ENCODE measurements at places on chromosomes 2 and 18. TPM values are rescaled to one million over a fixed set of nuclear protein-coding genes. Genes with fewer than 3 reads are reported as not detected.

The MAIP1 gene
- total RNA-seq = 15.5 TPM

The COLEC12 gene
- total RNA-seq = 40.1 TPM

The SPDYA gene
- total RNA-seq = 1.6 TPM

The CYRIA gene
- total RNA-seq = 11.5 TPM

The C2orf80 gene
- not detected for total RNA-seq

The REEP1 gene
- 22.9 TPM for total RNA-seq

The LIPG gene
- 12.4 TPM for total RNA-seq

The NLRC4 gene
- total RNA-seq = 1.6 TPM

The ESCO1 gene
- 22.1 TPM for total RNA-seq

The GCG gene
- not detected for total RNA-seq

The CXCR1 gene
- 1.8 TPM for total RNA-seq

The HNMT gene
- total RNA-seq = 45.3 TPM

The NMS gene
- total RNA-seq = not detected

DNA sequence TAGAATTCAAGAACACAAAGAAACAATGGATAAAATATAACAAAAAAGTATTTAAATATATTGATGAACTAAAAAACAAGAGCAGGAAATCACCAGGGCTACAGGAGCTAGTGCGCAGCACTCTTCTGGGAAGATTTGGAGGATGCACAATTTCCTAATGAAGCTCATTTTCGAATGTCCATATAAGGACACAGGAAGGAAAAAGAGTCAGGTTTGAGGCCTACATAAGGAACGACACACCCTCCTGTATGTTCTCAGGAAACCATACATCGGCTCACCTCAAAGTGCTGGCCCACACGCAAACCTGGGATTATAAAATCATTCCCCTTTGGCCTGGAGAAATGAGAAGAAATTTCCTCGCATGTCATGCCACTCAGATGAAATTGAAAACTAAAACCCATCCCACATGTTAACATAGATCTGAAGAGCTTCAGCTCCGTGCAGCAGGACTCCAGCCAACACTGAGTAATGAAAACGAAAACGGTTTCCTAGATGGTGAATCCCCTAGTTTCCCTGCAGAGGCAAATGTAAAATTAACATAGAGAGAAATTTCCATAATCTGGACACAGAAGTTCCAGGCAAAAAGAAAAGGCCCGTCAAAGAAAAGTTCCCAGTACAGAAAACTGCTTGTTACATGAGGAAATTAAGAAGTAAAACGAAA lies 825.8 kb downstream of the SOCS6 start:
- no peak for ATAC-seq

DNA sequence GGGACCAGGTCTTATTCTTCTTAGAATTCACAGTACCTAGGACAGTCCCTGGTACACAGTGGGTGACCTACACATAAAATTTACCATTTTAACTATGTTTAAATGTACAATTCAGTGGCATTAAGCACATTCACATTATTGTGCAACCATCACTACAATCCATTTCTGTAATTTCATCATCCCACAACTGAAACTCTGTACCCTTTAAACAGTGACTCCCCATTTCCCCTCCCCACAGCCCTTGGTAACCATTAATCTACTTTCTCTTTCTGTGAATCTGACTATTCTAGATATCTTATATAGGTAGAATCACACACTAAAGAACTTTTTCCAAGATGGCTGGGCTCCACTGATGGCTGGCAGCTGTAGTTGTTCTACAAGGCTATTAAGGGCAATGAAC lies 41.6 kb downstream of the GFPT1 start:
- ATAC-seq = no peak

- ATAC-seq = no peak
Observed at GRCh38 chr2:30255466-30256408, 24.4 kb downstream of the LBH start.

DNA sequence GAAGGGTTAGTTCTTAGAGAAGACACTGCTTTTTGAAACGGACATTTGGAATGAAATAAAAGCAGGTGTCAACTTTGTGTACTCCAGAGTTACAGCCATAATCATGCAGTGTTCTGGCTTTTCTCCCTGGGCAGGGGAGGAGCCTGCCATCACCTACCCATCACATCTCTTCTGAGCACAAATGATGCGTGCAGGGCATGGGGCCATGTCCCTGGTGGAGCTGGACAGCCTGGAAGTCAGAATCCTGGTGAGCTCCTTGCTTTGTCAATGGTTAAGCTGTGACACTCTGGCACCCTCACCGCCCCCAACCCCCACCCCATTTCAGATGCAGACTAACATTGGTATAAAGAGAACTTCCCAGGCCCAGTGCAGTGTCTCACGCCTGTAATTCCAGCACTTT lies 53.1 kb downstream of the PDCL3 start:
- ATAC-seq = no peak

DNA sequence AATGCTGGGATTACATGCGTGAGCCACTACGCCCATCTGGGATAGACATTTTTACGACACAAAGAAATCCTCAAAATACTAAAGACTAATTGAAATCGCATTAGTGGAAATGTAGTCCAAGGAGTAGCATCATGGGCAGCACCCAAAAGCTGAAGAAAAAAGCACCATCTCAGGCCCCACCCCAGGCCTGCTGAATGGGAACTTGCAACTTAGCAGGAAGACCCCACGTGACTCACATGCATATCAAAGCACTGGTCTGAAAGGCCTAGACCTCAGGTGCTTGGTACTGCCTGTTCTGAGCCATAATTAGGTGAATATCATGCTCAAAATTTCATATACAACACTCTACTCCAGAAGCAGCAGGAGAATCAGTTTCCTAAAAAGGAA lies 28.9 kb downstream of the SPRED2 start:
- no peak for ATAC-seq

DNA sequence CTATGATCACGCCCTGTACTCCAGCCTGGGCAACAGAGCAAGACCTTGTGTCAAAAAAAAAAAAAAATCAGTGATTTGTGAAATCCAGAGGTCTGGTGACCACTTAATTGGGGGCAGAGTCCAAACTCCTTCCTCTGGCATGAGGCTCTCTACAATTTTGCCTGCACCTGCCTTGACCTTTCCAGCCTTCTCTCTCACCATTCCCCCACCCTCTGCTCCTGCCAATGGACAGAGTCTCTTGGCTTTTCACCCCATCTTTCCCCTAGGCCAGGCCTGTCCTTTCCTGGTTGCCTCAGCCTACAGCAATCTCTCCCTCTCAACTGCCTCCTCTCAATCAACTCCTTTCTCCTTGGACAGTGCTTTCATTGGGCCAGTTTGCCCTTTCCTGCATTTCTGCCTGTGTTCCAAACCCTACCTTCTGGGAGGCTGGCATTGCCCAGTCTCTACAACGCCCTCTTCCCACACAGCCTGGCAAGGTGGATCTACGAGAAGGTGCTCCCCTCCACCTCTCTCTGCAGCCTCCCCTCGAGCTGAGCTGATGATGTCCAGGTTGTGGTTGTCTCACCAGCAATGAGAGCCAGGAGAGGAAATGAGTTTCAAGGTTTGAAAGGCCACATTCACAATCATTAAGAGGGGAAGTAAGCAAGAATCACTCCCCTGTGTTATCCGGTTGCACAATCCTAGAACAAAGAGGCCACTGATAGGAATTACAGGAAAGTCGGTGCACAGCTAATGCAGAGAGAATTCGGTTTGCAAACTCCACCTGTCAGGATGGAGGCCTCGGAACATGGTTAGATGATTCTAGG lies 39.5 kb upstream of the NPAS2 start:
- ATAC-seq = peak; percentile 73

- peak; percentile 20 for ATAC-seq
Observed at GRCh38 chr2:24085200-24085489, 511 bp upstream of the TP53I3 start.

DNA sequence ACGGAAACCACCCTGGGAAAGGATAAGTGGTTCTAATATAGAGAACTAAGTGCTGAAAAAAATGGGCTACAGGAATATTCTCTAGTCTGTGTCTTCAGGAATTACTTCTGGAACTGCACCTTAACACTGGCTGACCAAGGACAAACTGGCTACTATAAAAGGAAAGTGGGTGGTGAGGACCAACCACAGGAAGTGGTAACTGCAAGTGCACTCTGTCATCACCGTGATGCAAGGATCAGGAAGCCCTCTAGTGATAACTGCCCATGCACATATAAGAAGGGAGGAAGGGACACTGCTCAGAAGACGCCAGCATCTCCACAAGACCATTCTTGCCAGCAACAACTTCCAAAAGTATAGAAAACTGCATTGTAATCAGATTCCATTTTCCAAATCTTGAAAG lies 424.4 kb upstream of the RGPD4 start:
- ATAC-seq = no peak

GRCh38 chr2:119827866-119828507 lies 68.3 kb downstream of the PTPN4 start:
- ATAC-seq = no peak

- ATAC-seq = peak; percentile 25
Observed at GRCh38 chr2:153819074-153819473, 52.6 kb upstream of the GALNT13 start.

DNA sequence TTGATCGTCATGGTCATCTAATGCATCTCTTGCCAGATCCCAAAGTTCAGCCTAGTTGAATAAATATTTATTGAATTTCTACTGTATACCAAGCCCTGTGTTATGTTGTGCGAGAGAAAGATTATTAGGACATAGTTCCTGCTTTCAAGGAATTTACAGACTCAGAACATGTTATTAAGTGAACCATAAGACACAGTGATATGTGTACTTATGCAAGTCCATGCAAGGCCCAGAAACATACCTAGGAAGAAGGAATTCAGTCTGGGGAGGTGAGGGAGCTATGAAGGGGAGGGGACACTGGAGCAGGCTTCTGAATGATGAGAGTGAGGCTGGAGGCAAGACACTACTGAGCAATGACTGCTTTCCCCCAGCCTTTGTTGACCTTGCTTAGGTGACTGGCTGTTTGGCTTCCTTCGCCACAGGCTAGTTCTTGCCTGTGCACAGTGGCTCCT lies 81.4 kb downstream of the ACAA2 start:
- no peak for ATAC-seq

- no peak for ATAC-seq
Observed at GRCh38 chr2:144678736-144679135, 158.8 kb upstream of the ZEB2 start.

- ATAC-seq = no peak
Observed at GRCh38 chr2:102932501-102932900, 170.7 kb downstream of the TMEM182 start.

DNA sequence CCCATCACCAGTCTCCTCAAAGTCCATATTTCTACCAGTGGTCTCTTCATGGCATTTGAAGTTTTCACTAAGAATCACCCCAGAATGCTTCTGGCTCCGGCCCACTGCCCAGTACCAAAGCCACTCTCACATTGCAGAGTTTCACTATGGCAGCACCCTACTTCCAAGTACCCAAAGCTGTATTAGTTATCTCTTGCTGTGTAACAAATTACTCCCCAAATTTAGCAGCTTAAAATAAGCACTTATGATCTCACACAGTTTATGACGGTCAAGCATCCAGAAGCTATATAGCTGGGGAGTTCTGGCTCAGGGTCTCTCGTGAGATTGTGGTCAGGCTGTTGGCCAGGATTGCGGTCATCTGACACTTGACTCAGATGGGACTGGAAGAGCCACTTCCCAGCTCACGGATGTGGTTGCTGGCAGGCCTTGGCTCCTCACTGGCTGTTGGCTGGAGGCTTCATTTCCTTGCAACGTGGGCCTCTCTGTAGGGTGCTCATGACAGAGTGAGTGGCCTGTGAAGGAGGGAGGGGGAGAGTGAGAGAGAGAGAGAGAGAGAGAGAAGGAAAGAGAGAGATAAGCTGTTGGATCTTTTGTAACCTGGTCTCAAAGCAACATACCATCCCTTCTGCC lies 189.5 kb downstream of the CTIF start:
- ATAC-seq = no peak

- no peak for ATAC-seq
Observed at GRCh38 chr2:176650104-176650837, 381.0 kb downstream of the MTX2 start.

DNA sequence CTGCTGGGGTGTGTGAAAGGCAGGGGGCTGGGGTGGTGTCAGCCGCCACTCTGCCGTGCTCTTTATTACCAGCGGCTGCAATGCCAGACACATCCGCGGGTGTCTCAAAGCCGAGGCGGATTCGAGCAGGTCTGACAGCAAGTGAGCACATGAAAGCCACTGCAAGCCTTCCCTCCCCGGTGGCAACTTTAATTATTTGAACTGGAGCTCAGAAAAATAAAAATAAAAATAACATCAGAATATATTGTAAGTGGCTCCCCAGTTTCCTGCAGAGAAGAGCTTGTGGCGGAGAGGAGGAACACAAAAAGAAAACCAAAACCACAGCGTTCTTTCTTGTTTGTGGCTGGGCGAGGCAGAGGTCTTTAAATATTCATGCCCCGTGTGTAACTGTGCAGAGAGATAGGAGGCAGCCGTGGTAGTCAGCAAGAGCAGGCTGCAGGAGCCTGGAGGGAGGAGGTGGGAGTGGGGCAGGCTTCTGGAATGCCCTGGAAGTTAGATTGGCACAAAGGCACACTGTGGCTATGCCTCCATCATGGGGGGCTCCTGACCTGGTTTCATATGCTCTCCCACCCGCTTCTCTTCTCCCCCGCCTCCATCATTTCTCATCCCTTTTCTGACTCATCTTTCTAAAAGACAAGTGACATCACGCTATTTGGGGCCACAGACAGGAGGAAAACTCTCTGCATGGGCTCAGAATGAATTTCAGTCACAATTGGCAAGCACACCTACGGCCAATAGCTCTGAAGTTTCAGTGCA lies 199.8 kb downstream of the CLIP4 start:
- no peak for ATAC-seq

DNA sequence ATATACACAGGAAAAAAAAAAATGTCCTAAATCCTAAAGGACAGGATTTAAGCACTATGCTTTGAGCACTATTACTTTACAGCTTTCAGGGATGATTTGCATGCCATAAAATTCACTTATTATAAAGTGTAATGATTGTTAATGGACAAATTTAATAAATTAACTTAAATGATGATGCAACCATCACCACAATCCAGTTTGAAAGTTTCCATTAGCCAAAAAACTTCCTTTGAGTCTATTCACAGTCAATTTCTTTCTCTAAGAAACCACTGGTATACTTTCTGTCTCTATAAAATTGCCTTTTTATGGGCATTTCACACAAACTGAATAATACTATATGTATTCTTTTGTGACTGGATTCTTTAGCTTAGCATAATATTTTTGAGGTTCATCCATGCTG lies 111.1 kb upstream of the RIOK3 start:
- ATAC-seq = no peak

DNA sequence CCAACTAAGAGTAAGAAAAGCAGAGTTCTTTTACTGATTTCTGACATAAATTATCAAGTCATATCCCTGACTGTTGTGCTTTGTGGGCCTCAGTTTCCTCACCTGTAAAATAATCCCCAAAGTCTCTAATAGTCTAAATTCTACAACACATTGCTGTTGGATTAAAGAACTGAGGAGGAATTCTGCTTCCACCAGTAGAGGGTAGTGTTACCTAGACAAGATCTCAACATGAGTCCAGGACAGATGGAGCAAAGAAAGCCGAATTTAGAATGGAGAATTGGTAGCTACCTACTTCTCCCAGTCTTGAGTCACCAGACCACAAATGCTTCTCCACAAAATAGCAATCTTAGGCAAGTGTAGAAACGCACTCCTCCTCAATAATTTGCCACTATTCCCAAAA lies 462.5 kb upstream of the FSHR start:
- ATAC-seq = no peak

- no peak for ATAC-seq
Observed at GRCh38 chr2:38599706-38600105, 3.0 kb downstream of the HNRNPLL start.

Measured in gastroesophageal sphincter (tissue), 4 donors.